ENCODE measurements at places on chromosomes 12 and 14. TPM values are rescaled to one million over a fixed set of nuclear protein-coding genes. Genes with fewer than 3 reads are reported as not detected.

RERGL gene
- total RNA-seq: 1.1 TPM

FOXM1 gene
- 68.6 TPM for total RNA-seq

GLS2 gene
- total RNA-seq: 7.0 TPM

CCDC197 gene
- total RNA-seq: not detected

GALNT16 gene
- 2.9 TPM for total RNA-seq

CDKL1 gene
- 3.4 TPM for total RNA-seq

KCNJ8 gene
- total RNA-seq: 7.8 TPM

PARPBP gene
- total RNA-seq: 19.0 TPM

PLEKHG3 gene
- total RNA-seq: 83.9 TPM

TAS2R9 gene
- not detected for total RNA-seq

All from type B pancreatic cell (in vitro differentiated cells).